ENCODE measurements at places on chromosomes 12 and 14.

DNA sequence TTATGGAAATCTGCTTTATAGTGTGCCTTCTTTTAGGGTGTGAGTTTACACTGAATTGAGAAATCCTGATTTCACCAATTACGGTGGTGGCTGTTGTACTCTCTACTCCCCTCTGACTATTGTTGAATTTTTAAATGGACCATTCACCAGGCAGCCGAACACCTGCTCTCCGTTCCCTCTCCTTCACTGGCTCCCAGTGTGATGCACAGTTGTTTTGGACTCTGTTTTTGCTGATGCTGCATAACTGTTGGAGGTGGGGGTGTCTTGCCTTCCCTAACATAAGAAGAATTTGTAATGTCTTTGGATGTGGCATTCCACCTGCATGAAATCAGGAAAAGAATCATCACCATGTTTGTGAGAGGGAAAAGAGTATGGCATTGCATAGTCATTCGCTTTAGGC lies 341.2 kb downstream of the SNAPC1 start:
- no peak for DNase-seq

DNA sequence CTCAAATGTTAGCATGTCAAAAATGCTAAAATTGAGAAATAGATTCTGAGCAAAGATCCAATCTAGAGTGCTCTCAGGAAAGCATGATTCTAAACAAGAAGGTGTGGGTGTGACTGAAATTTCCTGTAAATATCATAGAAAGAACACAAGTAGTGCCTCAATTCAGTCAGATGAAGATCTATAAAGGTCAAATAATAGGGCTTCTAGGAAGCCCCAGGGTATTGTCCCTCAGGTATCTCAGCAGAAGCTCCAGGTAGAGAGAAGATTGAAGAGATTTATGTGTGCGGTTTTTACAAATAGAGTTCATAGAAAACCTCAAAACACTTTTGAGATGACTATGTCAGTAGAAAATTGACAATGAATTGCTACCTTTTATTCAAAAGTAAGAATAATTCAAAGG lies 13.0 kb downstream of the KLRD1 start:
- DNase-seq = no peak

DNA sequence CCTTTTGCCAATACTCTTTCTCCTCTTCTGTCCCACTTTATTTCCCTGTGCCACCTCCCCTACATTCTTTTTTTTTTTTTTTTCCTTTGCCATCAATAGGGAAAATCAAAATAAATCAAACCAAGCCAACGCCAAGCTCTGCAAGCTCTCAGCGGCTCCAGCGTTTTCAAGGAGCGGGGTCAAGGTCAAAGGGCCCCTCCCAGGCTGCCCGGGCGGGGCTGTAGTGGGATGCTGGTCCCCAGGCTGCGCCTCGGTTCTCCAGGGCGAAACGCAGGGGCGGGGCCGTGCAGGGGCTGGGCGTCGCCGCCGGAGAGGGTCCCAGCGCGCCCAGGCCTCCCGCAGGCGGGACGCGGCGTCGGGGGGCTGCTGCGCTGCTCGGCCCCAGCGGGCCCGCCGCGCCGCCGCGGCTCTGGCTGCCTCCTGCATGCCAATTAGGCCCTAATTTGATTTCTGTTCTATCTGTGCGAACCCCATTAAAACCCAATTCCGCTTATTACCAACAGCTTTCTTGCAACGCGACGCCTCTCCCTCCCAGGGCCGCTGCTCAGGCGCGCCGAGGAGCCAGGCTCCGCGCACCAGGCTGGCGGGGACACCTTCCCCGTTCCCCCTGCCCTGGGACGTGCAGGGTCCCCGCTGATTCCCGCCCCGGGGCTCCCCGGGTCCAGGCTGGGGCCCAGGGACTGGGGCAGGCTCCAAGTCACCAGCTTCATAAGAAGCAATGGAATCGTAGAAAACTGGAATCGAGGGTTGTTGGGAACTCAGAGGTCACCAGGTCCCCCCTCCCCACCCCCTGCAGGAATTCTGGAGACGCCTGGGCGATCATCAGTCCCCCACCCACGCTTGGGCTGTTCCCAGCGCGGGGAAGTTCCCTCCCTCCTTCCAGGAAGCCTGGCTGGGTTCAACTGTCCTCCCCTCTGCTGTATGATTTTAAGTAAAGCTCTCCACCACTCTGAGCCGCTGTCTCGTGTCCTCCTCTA lies 50.7 kb upstream of the MAP1LC3B2 start:
- no peak for DNase-seq

GRCh38 chr12:85823436-85824180 lies 12.6 kb downstream of the RASSF9 start:
- no peak for DNase-seq

- no peak for DNase-seq
Measured at GRCh38 chr14:64849940-64850339, 29.8 kb downstream of the SPTB start.

DNA sequence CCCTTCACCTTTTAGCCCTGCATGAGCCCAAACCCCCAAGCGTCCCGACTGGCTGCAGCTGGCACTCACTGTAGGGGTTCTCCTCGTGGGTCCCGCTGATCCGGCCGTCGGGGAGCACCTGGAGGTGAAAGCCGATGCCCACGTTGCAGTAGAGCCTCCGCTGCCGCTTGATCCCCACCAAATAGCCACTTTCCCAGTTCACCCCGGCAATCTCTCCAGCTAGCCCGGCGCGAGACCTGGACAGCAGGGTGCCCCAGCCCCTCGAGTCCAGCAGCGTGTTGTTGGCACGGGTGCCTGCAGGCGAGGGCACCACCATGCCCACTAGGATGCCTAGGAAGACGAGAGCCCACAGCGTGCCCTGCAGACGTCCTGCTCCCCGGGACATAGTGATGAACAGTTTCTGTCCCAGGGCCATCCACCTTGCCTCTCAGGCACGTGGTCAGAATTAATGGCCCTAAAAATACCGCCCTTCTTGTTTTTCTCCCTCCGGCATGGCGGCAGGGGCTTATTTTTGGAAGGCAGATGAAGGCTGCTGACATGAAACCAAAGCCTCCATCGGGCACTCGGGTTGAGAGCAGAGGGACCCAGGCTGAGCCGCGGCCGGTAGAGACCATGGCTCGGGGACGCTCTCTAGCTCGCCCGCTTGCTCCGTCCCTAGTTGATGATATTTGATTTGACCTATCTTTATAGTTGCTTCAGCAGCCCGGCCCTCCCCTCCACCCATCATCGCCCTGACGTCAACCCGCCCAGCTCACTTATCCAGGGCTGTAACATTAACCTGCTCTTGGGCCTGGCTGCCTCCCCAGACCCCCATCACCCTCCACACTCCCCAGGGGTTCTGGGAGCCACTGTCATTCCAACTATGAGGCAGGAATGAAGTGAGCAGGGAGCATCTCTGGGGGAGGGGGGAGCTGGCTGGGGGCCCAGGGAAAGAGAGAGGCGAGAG lies at the start of gene FGF6:
FGF6 (minus strand) TSS at position 660 of the 946 bp plus-strand sequence; CDS start at position 415, 245 bp downstream.
- peak; percentile 2 for DNase-seq

- DNase-seq = no peak
Measured at GRCh38 chr12:4223273-4223845, 50.2 kb upstream of the CCND2 start.

GRCh38 chr12:124916374-124917134 lies 2.1 kb upstream of the UBC start:
- peak; percentile 60 for DNase-seq

- peak; percentile 67 for DNase-seq
Measured at GRCh38 chr14:61460718-61461611, 139.6 kb downstream of the PRKCH start.

- peak; percentile 60 for DNase-seq
Measured at GRCh38 chr12:29148911-29149690, at the start of gene FAR2. Gene FAR2, plus strand, starts transcription at chr12:29149278. Its CDS starts 121,172 bp downstream, at chr12:29270450.

- DNase-seq = peak; percentile 38
Measured at GRCh38 chr12:94710933-94711332, 60.6 kb upstream of the TMCC3 start.

- DNase-seq = no peak
Measured at GRCh38 chr12:71335151-71335962, 104.2 kb upstream of the LGR5 start.

DNA sequence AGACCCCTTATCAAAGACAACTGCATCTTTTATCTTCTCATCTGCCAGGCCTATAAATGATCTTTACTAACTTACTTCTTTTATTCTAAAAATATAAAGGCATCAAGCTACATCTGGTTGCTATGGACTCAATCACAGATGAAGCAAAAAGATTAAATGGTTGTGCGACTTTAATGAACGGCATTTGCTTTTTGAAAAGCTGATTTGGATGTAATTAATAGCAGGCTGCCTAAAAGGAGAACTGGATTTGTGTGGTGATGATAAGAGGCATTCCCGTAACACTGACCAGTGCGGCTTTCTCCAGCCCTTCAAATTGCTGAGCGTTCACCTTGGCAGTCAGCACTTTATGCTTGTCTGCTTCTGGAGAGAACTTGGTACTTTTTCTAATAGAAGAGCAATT lies 103.8 kb downstream of the ARMH4 start:
- DNase-seq = no peak

GRCh38 chr12:26874501-26875296 lies 41.7 kb upstream of the ITPR2 start:
- no peak for DNase-seq

DNA sequence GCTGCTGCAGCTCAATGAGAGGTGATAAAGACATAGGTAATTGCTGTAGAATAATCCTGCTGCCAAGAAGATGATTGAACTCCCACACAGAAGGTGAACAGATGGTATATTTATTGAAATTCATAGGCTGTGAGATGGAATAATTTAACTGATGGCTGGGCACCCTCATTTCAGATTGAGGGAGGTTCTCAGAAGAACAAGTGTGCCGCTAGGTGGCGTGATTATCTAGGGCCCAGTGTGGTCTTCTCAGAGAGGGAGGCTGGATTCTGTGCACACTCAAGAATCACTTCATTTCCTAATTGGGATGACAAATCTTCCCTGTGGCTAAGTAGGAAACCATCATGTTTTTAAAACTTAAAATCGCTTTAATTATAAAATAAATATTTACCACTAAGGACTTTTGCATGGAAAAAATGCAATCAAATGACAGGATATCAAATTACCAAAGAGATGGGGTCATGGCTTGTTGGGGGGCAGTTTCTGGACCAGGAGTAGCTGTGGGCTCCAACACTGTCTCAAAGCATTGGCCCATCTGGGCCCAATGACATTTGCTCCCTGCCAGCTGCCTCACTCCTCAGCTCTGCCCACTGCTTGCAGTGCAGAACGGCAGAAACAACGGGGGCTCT lies 132.3 kb downstream of the SNAPC1 start:
- DNase-seq = peak; percentile 72

DNA sequence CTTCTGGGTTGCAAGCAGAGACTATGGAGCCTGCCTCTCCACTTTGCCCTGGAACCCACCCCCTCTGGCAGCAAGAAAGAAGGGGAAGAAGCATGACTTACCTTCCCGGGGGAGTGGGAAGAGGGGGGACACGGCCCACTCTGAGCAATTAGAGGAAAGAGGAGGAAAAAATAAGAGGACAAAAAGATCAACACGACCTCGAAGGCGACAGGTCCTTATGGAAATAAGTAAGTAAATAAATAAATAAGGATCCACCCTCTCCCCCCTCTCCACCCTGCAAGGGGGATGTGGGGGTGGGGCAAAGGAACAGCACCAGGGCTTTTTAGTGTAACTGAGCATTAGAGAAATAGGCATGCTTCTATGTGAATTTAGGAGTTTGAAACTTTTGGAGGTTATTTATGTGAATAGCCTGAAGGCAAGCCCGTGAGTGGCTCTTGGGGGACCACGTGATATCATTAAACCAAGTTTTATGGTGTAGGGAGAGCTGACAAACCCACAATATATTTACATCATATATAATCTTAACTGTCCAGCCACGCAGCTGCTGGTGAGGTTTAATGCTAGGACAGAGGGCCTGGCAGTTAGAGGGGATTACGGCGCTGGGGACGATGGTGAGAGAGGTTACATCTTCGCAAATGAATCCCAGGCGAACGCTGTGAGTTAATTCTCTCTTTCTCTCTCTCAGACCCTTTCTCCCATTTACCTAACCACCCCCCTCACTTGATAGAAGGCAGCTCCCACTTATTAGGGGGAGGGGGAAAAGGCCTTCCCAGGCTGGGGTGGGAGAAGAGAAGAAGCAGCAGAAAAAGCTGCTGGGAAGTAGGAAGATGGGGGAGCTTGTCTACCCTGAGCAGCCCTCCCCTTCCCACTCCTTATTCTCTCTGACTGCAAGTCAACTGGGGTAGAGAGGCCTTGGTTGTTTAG lies 4.8 kb downstream of the HOXC5 start:
- DNase-seq = no peak
